CD4-positive, alpha-beta T cell treated with Interleukin-4 for 1 hour (primary cell): ENCODE measurements at places on chromosomes 2 and 18.

DNA sequence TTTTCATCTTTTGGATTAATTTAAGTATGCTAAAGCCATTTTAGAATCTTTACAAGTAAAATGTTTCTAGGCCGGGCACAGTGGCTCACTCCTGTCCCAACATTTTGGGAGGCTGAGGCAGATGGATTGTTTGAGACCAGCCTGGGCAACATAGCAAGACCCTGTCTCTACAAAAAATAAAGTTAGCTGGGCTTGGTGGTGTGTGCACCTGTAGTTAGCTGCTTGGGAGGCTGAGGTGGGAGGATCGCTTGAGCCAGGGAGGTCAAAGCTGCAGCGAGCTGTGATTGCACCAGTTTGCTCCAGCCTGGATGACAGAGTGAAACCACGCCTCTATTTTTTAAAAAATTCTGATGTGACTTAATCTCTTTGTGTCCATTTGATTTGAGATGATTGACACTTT is 3.9 kb downstream of the PPM1B start:
- no peak for DNase-seq

DNA sequence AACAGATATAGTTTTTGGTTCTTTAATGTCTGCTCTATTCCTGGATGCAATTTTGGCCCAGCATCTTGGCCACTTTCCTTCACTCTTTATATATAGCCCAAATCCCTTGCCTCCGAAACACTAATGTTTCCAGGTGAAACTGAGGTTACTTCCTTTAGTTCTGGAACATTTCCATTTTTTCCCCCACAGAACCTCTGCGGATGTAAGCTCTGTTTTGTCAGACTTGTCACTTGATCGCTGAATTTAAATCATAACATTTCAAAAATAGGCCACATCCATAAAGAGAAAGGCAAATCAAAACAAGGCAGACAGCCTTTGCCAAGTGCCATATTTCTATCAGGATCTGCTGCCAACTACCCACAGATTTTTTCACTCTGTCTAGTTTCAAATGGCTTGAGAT is 115.1 kb downstream of the ANKRD44 start:
- DNase-seq, result no peak

GRCh38 chr2:96690306-96691021 is 47.9 kb downstream of the FER1L5 start:
- no peak for DNase-seq

GRCh38 chr2:137879121-137879520 is 85.2 kb upstream of the HNMT start:
- no peak for DNase-seq

- no peak for DNase-seq
These were observed 398.0 kb downstream of the CDH2 start for GRCh38 chr18:27778925-27779324.

DNA sequence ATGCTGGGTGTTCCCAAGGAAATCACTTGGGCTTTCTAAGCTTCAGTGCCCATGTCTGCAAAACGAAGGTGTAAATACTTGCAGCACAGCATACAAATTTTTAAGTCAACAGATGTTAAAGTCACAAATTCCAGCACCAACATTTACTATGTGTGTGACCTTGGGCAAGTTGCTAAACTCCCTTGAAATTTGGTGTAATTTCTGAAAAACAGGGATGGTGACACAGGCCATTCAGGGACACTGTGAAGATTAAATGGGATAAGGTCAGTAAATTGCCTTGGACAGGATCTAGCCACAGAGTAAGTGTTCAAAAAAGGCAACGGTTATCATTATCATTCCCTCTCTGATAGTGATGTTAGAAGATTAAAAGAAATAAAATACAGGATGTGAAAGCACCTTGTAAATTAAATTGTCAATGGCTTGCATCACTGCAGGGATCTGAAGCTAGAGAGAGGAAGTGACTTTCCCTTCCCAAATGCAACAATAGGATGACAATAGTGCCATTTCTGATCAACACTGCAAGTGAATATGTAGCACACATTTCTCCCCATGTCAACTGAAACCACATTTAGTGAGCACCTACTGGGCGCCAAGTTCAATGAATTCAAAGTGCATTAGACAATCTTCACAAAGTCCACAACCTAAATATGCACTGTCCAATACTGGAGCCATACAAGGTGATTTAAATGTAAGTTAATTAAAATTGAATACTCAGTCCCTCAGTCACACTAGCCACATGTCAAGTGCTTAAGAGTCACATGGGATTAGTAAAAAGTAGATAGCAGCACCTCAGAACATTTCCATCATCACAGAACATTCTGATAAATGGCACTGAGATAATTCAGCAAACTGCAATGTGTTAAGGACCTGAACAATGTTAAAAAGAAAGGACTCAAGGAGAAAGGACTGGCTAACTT is 81.2 kb downstream of the STK39 start:
- DNase-seq, result no peak

GRCh38 chr2:173680574-173680973 is 284.6 kb downstream of the SP3 start:
- DNase-seq, result no peak

- no peak for DNase-seq
These were observed 56.1 kb downstream of the NEDD4L start for GRCh38 chr18:58100154-58100553.

GRCh38 chr2:150480971-150481830 is 6.3 kb downstream of the RND3 start:
- DNase-seq, result no peak

DNA sequence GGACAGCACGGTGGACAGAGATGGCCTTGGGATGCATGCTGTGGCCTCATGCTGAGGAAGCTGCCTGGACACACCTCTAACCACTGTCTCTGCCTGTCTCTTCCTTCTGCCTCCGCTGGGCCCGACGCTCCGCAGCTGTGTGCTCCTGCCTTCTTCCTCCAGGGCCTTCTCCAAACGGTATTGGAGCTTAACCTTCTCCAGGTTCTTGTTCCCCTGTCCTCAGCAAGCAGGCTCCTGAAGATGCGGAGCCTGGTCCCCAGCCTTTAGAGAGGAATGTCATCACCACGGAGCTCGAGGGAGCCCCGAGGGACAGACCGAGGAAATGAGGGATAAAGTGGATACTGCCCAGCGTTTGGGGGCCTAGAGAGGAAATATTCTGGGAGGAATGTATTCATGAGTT is 155.1 kb downstream of the DYSF start:
- no peak for DNase-seq

DNA sequence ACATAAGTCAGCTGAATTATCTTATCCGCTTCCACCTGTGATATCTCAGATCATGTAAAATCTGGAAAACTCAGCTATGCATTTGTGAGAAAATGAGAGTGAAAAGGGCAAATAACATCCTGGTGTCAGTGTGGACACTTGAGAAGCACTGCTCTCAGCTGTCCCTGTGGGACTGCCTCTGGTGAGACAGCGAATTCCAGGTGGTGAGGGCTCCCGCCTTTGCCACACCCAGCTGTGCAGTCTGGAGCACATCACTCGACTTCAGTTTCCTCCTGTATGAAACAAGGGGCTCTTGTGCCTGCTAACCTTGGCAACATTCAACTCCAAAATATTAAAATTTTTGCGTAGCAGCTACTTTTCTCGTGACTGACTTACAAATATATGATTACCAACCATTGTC is 194.9 kb upstream of the BOD1L2 start:
- no peak for DNase-seq

GRCh38 chr2:85246348-85246747 is 81.4 kb downstream of the TGOLN2 start:
- DNase-seq, result no peak

GRCh38 chr2:54512663-54513362 is 56.7 kb downstream of the SPTBN1 start:
- no peak for DNase-seq

DNA sequence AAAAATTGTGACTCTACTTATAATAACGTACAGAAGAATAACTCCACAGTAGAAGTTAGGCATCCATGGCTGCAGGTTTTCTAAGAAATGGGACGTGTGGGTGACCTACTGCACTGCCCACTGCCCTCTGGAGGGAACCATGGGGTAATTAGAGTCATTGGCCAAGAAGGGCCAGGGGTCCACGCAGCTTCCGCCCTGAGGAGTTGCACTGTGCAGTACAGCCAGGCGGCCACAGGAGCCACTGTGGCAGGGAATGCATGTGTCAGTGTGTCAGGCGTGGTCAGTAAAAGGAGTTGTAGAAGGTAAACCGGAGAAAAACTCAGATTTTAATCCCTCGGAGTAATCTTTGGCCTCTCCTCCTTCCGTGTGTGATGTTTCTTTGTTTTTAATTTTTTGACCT is 24.8 kb downstream of the NCK2 start:
- DNase-seq, result no peak

GRCh38 chr18:48573632-48574283 is 34.9 kb downstream of the CTIF start:
- no peak for DNase-seq

- no peak for DNase-seq
These were observed 45.4 kb upstream of the TAF1B start for GRCh38 chr2:9797681-9798556.

DNA sequence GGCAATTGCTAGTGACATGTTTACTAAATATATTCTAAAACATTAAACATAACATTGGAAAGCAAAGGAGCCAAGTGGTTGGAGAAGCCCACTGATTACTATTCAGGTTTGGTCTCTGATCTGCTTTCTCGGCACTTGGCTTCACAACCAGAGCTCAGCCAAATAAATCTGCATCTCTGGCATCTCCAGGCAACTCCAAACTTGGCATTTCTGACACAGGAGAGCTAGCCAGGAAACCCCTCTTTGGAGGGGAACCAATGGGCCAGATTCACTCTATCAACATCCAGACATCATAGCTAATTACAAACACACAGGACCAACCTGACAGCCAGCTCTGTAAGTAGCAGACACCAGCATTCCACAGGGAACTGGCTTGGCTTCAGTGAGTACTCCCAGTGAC is 150.3 kb upstream of the ETAA1 start:
- no peak for DNase-seq

- no peak for DNase-seq
These were observed 21.7 kb upstream of the MEP1B start for GRCh38 chr18:32167980-32168730.

GRCh38 chr18:44041961-44042360 is 638.7 kb upstream of the SETBP1 start:
- no peak for DNase-seq

GRCh38 chr2:8259106-8259840 is 422.6 kb upstream of the ID2 start:
- peak; percentile 28 for DNase-seq

GRCh38 chr2:75099521-75099922 is 99.8 kb downstream of the TACR1 start:
- no peak for DNase-seq

DNA sequence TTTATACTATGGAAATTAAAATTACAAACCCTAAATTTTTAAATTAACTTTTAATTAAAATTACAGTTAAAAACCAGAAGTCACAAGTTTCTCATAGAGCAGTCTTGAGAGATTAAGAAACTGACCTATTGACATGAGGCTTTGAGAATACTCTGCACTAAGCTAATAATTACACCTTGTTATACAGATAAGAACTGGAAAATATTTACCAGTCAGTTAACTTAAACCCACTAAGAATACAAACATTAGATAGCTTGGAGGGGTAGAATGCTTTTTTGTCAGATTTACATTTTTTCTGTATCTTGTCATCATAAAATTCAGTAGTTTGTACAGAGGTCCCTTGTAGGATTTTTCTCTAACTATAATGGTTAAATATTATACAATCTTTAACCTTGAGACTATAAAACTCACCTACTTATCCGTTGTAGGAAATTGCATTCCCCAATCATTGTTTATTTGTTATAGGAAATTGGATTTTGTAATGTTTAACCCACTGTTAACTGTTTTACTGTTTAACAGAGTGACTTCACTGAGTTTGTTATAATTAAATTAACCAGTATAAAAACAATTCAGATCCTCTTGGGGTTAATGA is 219.7 kb upstream of the PKDCC start:
- DNase-seq, result no peak

GRCh38 chr18:77487951-77488740 is 238.5 kb downstream of the GALR1 start:
- no peak for DNase-seq

GRCh38 chr2:203908066-203908796 is 28.3 kb upstream of the ICOS start:
- DNase-seq, result no peak

DNA sequence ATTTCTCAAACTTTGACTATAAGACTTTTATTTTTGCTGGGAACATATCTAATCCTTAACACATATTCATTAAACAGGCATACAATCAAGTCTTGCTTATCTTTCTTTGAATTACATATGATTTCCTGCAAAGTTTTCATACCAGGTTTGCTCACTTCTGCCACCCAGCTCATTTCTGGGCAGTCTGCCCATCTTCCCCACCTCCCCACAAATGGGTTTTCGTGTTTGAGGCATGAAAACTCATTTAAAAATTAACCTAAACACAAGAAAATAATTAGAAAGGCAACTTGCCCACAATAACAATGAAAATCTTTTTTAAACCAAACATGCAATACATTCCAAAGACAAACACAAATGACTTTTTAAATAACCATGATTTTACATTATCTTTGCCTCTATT is 3.4 kb downstream of the CHST9 start:
- DNase-seq, result no peak

DNA sequence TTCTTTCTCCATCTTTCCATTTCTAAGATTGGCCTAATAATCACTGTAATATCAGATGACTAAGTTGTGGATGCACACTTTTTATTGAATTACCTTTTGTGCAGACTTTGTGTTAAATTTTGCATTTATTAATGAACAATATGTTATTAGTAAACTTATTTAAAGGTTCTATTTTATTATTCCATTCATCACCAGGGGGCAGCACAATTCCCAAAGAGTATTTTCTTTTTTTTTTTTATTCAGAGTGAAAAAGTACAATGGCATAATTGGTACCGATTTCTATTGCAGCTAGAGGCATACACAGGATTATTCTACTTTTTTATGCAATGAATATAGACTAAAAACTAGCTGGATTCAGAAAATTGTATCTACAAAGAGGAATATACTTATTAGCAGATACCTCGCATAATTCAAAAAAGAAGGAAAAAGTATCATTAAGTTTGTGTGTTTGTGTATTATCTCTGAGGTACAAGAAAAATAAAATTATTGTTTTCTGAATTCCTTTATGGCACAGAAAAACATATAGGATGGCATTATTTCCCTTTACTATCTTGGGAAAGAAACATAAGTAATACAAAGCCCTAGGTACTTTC is 390.6 kb downstream of the ERBB4 start:
- DNase-seq, result no peak

DNA sequence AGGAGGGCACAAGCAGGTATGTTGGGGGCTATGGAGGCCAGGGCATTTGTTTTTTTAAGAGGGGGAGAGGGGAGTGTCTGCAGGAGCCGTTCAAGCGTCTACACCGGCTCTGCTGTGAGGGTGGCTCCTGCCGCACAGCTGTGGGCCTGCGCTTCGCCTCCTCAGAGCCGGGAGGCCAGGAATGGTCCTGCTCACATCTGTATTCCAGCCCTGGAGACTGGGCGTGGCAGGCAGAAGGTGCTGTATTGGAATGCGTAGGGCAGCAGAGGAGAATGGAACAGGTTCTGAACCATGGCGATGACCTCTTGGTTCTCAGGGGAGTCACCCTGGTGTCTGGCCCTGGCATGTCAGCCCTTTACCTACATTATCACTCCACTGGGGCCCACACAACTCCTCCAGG is 26.8 kb upstream of the INHBB start:
- DNase-seq, result no peak
